Fibroblast of the aortic adventitia (primary cell): ENCODE measurements at places on chromosomes 5 and 9. TPM values are rescaled to one million over a fixed set of nuclear protein-coding genes. Genes with fewer than 3 reads are reported as not detected.
A peak's percentile ranks its signal among the peaks of the same experiment; 100 is the strongest.

DNA sequence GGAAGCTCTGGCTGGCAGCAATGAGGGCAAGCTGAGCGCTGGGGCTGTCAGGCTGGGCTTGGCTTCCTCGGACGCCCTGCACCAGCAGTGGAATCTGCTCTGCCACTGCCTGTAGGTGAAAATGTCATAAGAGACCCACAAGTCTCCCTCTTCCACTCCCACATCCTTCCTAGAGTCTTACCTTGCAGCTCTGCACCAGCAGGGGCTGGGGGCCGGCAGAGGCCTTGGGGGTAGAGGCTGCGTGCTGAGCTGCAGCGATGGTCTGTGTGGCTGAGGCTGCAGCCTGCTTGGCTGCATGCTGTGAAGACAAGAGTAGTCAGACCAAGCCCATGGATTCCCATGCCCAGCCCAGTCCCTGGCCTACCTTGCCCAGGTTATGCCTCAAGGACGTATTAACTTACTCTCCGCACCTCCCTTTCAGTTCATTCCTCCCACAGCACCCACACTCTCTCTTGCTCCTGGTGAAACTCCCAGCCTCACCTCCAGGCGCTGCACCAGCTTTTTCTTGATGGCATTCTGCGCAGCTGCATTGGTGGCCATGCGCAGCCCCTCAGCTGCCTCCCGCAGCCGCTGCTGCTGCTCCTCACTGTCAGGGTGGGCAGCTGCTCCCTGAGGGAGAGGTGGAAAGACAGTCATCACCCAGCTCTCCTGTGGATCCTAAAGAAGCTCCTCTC, 17.3 kb downstream of the TLN1 start:
- DNase-seq, result no peak

GRCh38 chr5:147685993-147686392, 96.5 kb downstream of the JAKMIP2 start:
- DNase-seq, result no peak

DNA sequence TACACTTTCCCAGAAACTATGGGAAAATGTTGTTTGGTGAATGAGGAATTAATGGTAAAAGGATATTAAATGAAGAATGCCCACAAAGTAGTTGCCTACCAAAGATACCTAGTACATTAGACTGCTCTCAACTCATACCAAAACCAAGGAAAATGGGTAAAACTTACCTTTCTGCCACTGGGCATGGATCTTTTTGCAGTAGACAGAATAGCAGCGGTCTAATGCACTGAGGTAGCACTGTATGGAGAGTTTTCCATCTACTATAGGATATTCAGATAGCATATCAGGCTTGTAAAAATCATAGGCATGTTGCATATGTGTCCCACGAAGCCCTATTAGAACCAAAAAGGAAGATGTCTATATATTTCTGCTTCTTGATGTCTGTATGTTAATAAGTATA, 16.4 kb downstream of the HMGCS1 start:
- no peak for DNase-seq

GRCh38 chr5:59097116-59097515, 514.2 kb downstream of the RAB3C start:
- peak; percentile 44 for DNase-seq

- DNase-seq, result peak; percentile 61
Observed at GRCh38 chr5:38265546-38266179, 7.3 kb downstream of the EGFLAM start.

- peak; percentile 61 for DNase-seq
Observed at GRCh38 chr9:71819115-71819739, 50.9 kb upstream of the CEMIP2 start.

DNA sequence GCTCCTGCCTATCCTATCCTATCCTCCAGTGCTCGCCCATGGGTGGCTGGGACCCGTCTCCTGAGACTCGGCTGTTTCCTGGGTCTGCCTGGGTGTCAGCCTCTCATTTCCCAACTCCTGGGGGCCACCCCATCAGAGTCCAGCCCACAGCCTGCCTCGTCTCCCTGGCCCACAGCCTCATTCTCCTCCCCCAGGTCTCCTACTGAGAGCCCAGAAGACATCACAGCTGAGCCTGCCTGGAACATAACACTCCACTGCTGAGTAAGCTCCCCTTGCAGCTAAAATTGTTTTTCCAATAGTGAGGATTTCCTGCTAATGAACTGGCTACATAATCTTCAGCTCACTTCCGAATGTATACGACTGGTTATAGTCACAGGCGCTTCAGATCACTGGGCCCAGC, 95.3 kb downstream of the TTLL11 start:
- DNase-seq, result no peak

DNA sequence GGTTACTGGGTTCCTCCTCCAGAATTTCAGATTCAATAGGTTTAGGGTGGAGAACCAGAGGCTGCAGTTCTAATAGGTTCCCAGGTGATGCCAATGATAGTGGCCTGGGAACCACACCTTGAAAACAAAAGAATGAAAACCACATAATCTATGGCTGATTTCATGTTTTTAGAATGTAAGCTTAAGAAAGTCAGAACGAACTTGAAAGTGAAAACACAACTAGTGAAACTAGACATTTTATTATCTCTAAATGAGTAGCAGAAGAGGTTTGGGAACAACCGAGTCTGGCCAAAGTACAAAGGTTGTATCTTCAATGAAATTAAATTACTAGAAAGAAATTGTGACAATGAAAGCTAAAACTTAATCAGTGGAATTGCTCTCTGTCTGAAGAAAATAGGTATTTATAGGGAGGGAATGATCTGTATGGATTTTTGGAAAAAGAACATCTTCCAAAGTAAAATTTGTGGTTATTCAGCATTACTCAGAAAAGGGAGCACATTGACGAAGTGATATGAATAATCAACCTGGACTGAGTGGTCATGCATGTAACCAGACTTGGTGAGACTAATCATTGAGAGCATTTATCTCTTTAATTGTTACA, 24.9 kb upstream of the CEP120 start:
- no peak for DNase-seq

DNA sequence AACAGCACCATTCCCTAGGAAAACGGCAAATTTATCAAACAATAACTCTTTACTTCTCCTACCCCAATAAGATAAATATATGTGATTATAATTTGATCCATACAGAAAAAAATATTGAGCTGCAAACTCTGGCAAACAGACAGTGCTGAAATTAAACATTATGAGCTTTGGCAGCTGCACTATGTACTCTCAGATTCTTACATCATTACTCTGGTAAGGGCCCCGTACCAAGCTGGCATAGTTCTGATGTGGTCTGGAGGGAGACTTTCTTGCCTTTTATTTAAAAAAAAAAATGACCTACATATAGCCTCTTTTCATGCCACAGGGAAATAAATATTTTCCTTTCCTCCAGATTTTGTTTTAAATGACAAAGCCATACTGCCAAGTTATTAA, 95.0 kb downstream of the NR6A1 start:
- DNase-seq, result peak; percentile 34

GRCh38 chr5:141518618-141519015, 29.7 kb downstream of the PCDHGC5 start:
- no peak for DNase-seq

The ENHO gene
- not detected in 2 replicates for total RNA-seq

The CDH6 gene
- total RNA-seq, result 7.4 and 103 TPM in 2 replicates

The CCDC183 gene
- total RNA-seq, result 0.16 TPM in 1 of 2 replicates, not detected in the other

The NEUROG1 gene
- total RNA-seq, result not detected in 2 replicates

The GALNT10 gene
- total RNA-seq, result 12.0 and 46.5 TPM in 2 replicates

The SH3TC2 gene
- total RNA-seq, result 1.6 and 4.1 TPM in 2 replicates

The TAF1L gene
- not detected in 2 replicates for total RNA-seq

The ITK gene
- not detected in 2 replicates for total RNA-seq
